ENCODE measurements at places on chromosomes 7 and 10. TPM values are rescaled to one million over a fixed set of nuclear protein-coding genes. Genes with fewer than 3 reads are reported as not detected.

Gene POMZP3
- 4.2 TPM for total RNA-seq

Gene ALDH18A1
- total RNA-seq, result 25.6 TPM

Gene NPTX2
- 6.1 TPM for total RNA-seq

Gene CDNF
- 1.2 TPM for total RNA-seq

Gene WNT2
- total RNA-seq, result 0.25 TPM

Gene OR9A2
- 0.49 TPM for total RNA-seq

Gene PNLIP
- not detected for total RNA-seq

Gene ADGRA1
- 3.9 TPM for total RNA-seq

Gene LYZL2
- not detected for total RNA-seq

Gene OR2A1
- total RNA-seq, result under 0.01 TPM

Gene NFE2L3
- total RNA-seq, result 13.3 TPM

Gene IFT22
- 28.3 TPM for total RNA-seq

Gene AVPI1
- total RNA-seq, result 2.2 TPM

Gene AGR3
- not detected for total RNA-seq

Gene INSYN2A
- 7.4 TPM for total RNA-seq

Gene OPN1SW
- total RNA-seq, result not detected

Gene ITIH2
- total RNA-seq, result 8.4 TPM

Gene TRPV6
- under 0.01 TPM for total RNA-seq

Gene UBN2
- 18.9 TPM for total RNA-seq

Gene NAT16
- 2.2 TPM for total RNA-seq

Gene CARD11
- total RNA-seq, result 0.25 TPM

Gene NME8
- total RNA-seq, result not detected

Gene KCND2
- 38.6 TPM for total RNA-seq

Gene KLLN
- total RNA-seq, result 0.49 TPM

Gene GPR15LG
- total RNA-seq, result not detected

Gene SFTPA1
- not detected for total RNA-seq

Gene CRYGN
- 0.25 TPM for total RNA-seq

Gene CFAP69
- total RNA-seq, result 6.9 TPM

Gene GALNT17
- 26.3 TPM for total RNA-seq

Gene TET1
- total RNA-seq, result 28.0 TPM

Gene BRAT1
- total RNA-seq, result 15.7 TPM

Data from temporal lobe (tissue), 4 donors.